Substantia nigra (tissue), 51 donors: ENCODE measurements at places on chromosomes 3 and 15.

DNA sequence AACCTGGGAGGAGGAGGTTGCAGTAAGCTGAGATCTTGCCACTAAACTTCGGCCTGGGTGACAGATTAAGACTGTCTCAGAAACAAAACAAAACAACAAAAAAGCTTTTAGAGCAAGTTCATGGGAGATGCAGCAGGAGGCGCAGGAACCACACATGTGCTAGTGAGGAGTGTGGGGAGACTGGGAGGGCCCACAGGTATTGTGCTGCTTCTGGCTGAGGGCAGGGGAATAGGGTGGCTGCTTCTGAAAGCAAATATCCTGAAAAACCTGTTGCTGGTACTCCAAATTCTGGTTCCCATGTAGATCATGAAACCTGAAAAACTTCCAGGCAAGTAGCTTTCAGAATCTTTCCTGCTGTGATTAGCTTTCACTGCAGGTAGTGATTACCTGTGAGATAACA lies 22.1 kb downstream of the TYRO3 start:
- no peak for DNase-seq

GRCh38 chr3:195004512-195005250 lies 266.3 kb downstream of the XXYLT1 start:
- DNase-seq, result no peak

DNA sequence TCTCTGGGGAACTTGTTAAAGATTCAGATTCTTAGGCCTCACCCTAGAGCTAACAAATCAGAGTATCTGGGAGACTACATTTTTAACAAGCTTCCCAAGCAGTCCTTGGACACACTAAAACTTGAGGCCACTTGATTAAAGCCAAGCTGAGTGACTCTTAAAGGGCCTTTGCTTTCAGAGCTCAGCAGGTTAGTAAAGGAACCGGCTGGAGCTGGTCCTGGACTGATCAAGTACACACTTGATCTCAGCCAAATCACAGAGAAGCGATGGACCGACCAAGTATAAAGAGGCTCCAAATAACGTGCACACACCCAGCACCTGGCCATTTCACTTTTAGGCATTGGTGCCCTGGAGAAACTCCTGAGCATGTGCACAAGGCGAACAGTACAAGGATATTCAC lies 12.9 kb upstream of the TM6SF1 start:
- no peak for DNase-seq

DNA sequence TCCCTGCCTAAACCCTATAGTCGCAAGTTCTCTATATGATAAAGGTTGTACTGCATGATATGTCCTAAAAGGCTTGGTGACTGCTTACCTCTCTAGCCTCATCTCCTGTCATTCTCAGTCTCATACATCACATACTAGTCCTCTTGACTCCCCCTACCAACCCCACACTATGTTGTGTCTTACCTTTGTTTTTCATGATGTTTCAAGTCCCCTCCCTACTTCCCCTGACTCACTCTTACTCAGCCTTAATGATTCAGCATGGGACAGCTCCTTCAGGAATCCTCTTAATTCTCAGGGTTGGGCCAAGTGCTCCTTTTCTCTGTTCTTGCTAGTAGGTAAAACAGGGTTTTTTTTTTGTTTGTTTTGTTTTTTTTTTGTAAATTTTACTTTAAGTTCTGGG lies 49.6 kb downstream of the SLMAP start:
- DNase-seq, result no peak

DNA sequence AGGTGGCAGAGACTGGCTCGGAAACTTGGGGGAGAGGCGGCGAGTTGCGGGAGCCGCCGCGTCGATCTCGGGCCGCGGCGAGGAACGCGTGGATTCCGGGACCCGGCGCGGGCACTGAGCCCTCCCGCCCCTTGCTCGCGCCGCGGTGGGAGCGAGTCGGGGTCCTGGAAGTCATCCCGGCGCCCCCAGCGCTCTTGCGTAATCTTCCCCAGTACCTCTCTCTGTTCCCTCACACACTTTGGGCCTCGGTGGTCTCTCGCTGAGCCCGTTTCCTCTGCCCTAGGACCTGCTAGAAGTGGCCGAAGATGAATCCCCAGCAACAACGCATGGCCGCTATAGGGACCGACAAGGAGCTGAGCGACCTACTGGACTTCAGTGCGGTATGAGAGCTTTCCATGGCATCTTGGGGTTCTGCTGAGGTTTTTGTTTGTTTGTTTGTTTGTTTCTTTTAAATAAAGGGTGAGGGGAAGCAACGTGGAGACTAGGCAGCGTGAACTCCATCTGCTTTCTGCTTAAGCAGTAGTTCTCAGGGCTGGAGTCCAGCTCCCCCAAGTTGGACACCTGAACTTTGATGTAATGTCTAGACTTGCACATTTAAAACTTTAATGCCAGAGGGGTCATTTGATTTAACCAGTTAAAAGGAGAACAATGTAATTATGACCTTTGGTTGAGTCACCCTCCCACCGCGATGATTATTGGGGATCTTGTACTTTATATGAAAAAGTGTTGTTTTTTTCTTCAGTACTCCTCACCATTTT lies 1.3 kb downstream of the TCF12 start:
- peak; percentile 61 for DNase-seq

- DNase-seq, result no peak
These were observed 491 bp upstream of the SENP7 start for GRCh38 chr3:101513419-101513986.

DNA sequence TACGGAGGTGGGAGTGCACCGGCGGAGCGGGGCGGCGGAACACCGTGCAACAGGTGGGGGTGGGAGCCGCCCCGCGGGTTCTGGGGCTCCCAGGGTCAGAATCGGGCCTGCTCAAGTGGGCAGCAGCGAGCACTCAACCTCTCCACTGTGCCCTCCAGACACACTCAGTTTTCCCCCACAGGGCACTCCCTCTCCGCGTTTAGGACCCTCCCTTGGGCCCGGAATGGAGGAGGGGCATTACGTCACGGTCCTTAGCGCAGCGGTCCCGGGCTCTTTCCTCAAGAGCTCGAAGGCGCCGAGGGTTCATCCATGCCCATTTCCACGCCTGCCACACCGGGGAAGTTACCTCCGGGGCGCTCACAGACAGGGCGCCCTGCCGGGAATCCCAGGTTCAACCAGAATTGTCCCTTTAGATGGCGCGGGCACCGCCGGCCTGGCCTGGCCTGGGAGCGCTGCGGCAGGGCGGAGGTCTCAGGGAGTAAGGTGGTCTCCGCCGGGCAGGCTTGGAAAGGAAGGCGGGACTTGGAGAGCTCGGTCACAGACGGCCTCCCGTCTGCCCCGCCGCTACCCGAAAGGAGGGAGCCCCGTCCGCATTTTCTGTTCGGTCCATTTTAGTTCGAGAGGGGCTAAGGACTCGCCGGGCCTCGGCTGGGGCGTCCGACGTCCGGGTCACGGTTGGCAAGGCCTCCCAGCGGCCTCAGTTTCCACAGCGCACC lies 5.1 kb downstream of the RNU6-1 start:
- no peak for DNase-seq

DNA sequence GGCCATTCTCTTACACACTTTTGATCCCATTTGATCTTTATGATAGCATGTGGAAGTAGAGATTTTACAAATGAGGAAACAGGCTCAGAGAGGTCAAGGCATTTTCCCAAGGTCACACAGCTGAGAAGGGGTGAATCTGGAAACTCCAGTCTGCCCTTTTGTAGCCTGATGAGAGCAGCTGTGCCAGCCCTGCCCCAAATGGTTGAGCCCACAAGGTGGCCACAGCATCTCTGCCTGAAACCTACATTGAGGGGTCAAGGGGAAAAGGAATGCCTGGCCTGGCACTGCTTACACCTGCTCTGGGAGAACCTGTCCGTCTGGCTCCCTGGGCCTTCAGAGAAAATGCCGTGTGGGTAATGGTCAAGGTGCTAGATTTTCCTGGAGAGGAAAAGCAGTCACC lies 200.2 kb upstream of the LINGO1 start:
- DNase-seq, result no peak

- no peak for DNase-seq
These were observed 2.1 kb downstream of the AMIGO3 start for GRCh38 chr3:49717211-49717958.

GRCh38 chr15:35141743-35142471 lies 56.8 kb upstream of the NANOGP8 start:
- DNase-seq, result no peak

GRCh38 chr15:43213466-43213865 lies 7.4 kb downstream of the EPB42 start:
- DNase-seq, result no peak

GRCh38 chr15:94441760-94442159 lies 210.4 kb downstream of the MCTP2 start:
- no peak for DNase-seq

GRCh38 chr3:84983490-84983889 lies 24.7 kb downstream of the CADM2 start:
- no peak for DNase-seq

DNA sequence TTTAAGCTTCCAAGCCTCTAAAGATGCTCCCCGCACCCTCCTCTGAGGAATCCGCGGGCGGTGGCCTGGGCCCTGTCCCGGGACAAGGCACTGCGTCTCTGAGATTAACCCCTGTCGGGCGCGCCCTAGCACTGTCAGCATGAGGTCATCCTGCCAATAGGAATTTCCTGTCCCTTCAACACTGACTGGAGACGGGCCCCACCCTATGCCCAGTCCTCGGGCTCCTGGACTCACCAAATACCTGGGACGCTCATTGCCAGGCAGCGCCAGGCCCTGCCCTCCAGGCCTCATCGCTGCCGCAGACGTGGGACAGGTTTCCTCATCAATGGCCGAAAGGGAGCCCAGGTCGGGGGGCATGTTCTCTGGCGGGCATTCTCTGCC lies 67.6 kb upstream of the SH3GL3 start:
- no peak for DNase-seq

GRCh38 chr3:154151969-154152368 lies 30.8 kb downstream of the ARHGEF26 start:
- no peak for DNase-seq

GRCh38 chr3:52243791-52244628 lies 1.5 kb upstream of the PPM1M start:
- DNase-seq, result peak; percentile 43

- DNase-seq, result no peak
These were observed 101.3 kb downstream of the WDR76 start for GRCh38 chr15:43928152-43928551.

DNA sequence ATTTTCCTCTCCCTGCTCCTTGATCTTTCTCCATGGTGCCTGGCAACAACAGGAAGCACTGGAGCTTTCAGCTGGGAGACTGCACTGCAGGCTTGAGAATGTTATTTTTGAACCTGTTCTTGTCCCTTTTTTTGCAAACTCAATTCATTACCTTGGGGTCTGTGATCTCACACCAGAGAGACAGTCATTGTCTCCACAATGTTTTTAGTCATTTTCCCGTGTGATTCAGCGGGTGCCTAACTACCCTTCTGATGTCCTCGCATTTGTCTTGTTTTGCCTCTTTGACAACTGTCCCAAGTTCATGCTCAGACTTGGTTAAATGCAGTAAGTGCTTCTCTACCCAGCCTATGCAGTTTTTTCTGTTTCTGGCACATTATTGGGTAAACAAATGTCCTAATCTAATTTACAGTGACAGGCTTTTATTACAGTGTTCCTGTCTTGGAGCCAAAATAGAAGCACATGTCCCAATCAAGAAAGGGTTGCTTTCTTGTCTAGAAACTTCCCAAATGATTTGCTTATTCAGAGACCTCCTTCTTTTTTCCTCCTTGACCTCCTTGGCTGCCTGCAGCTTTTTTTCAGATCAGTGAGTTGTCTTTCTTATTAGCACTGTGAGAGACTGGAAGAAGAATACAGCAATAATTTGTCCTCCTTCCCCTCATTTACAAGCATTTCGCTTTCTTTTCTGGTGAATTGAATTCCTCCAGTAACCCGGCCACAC lies 162.4 kb downstream of the NSUN3 start:
- DNase-seq, result no peak

DNA sequence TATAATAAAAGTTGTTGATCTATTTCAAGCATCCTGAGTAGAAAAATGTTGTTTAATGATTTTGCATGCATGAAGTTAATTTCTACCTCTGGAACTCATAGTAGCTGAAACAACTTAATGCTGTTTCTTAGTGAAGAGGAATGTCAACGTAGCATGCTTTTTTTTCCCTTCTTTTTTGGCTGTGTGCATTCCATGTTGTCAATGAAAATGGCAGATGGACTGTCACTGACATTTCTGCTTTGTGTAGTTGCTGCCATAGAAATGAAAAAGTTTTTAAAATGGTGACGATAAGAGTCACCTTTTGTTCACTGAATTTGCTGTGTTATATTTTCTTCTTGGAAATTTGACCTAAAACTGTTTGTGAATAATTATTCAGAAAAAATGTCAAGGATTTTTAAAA lies 116.3 kb downstream of the CHL1 start:
- DNase-seq, result no peak

DNA sequence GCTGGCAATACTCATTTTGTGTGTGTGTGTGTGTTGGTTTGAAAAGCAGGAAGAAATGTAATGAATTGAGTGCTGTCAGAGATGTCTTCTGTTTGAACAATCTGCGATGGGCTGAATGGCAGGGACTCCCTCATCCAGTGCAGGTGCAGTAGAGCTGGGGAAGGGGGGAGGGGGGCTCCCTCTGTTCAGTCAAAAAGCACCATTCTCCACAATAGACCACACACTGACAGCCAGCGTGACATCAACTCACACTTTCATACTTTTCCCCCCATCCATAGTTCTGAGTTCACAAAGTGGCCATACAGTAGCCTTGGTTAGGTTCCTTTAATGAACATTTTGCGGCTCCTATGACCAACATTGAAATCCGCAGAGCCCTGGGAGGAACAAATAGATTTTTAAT lies 10.4 kb downstream of the SOX2 start:
- DNase-seq, result no peak

DNA sequence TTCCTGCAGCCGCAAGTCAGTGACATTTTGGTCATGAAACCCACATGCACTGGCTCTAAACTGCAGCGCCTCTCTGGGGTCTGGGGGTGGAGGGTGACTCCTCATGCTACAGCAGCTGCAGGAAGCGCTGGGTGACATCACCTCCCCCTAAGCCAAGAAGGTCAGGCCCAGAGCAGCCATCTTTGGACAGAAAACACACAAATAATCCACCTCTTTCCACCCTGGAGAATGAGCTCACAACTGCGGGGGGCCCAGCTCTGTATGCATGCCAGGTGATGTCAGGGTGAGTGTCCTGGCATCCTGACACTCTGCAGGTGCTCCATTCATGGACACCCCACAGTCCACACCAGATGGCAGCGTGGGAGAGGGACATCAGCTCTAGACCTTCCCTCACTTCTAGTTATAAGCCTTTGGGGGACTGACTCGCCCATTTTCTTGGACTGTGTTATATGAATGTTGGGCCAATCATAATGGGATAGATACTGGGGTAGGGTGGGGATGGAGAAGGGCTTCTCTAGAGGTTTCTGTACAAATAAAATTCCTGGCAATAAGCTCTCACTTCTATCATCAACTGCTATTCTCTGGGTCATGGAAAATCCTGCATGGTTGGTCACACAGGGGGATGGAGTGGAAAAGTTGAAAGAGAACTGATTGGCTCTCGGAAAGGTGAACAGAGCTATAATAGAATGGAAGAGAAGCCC lies 70.7 kb upstream of the THBS1 start:
- no peak for DNase-seq
